Chondrocyte (in vitro differentiated cells): ENCODE measurements at places on chromosomes 1 and 21. TPM values are rescaled to one million over a fixed set of nuclear protein-coding genes. Genes with fewer than 3 reads are reported as not detected.

GUCA2B gene
- not detected in 3 replicates for total RNA-seq

CELSR2 gene
- total RNA-seq, result 8.6 to 10.3 TPM (median 9.9 TPM) in 3 replicates

ADCY10 gene
- total RNA-seq, result 0.07 to 0.51 TPM (median 0.10 TPM) in 3 replicates

PPFIA4 gene
- total RNA-seq, result 6.0 to 16.3 TPM (median 14.7 TPM) in 3 replicates

PWP2 gene
- total RNA-seq, result 0.36 to 2.5 TPM (median 1.9 TPM) in 3 replicates

AMIGO1 gene
- 3.1 to 4.6 TPM (median 4.5 TPM) in 3 replicates for total RNA-seq

RBM34 gene
- total RNA-seq, result 67.6 to 83.8 TPM (median 72.9 TPM) in 3 replicates

TMEM53 gene
- total RNA-seq, result 5.2 to 7.2 TPM (median 5.8 TPM) in 3 replicates
